ENCODE measurements at places on chromosomes 2 and 18.
A peak's percentile ranks its signal among the peaks of the same experiment; 100 is the strongest.

DNA sequence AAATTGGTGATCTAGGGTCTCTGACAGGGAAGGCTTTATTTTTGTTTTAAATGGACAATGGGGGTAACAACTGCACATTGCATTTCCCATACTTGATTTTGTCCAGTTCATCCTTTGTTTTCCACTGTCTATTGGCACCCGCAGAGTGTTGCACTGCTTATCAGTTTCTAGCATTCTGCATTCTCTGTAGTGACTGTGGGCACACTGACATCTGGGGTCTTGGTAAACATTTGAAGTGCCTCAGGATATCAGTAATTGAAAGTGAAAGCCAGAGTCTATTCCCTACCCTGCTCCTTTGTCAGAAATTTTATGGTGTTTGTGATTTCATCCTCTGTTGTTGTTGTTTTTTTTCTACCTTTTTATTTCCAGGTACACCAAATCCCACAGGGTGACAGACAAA is 132.1 kb upstream of the EPC2 start:
- no peak for DNase-seq

GRCh38 chr2:873027-873426 is 77.6 kb upstream of the SNTG2 start:
- no peak for DNase-seq

DNA sequence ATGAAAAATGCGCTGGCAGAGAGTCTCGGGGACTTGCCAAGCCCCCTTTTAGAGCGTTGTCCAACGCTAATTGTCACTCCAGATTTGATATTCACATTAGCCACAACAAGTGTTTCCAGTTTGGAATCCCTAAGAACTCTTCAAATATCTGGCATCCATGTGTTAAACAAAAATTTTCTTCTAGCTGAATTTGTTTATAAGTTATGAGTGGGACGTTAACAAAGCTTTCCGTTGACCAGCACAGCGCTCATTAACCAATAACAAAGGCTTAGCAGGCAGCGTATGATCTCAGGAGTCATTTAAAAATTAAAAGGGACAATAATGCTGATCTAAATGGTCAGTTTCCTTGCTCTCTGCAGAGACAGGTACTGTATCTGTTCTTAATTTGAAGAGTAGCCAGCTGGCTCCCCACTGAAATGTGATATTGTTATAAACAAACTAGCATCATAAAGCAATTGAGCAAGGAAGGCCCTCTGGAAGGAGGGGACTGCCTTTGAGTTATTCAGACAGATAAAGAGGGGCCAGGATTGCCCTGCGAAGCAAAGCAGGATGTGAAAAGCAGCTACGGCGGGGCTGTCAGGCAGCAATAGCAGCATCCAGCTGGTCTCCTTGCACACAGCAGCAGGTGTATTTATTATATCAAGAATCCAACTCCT is 337.2 kb upstream of the SALL3 start:
- peak; percentile 92 for DNase-seq

GRCh38 chr2:177731384-177731783 is 338.8 kb downstream of the AGPS start:
- DNase-seq: no peak

DNA sequence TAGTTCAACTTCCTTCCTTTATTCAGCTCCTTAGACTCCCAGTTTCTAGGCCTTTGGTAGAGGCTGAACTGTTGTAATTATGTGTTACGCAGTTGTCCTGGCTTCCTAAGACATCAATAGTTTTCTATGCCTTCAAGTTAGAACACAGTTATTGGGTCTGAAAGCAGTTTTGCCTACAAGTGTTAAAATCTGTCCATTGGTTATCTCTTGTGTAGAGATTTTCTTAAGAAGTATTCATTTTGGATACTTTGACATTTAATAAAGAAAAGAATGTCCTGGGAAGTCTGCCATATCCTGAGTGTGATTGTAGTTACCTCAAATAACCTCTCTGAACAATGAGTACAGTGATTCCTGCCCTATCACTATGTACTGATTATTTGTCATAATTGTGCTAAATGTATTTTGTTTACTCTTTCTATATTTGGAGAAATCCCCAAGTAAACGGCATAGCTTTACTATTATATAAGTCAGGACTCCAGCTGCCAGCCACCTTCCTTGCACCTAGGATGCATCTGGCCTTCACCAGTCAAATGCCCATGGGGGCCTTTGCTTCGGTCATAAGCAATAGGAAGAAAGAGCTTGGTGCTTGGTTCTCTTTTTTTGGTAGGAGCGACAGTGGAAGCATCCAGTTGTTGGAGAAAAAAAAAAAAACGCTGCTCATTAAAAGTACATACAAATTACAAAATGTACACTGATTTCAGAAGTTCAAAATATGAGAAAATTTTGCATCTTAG is 449.5 kb upstream of the PKDCC start:
- DNase-seq: no peak

DNA sequence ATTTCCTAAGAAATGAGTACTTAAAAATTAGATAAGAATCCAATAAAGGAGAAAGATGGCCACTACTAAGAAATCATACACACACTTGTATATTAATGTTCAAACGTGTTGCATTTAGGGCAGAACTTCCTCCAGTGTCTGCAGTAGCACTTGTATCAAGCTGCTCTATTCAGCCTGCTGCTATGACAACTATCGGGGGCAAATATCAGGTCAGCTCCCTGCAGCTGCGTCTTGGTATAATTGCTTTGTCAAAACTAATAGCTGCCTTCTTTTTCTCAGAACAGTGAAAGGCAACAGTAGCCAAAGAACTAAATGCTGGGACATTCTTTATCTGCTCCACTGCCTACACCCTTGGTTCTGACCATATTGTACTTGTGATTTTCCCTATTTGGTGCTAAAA is 300.7 kb downstream of the NOL4 start:
- peak; percentile 91 for DNase-seq

- peak; percentile 36 for DNase-seq
Observed at GRCh38 chr2:190344276-190344827, 963 bp downstream of the INPP1 start.

GRCh38 chr2:139645617-139646016 is 865.4 kb upstream of the NXPH2 start:
- no peak for DNase-seq

DNA sequence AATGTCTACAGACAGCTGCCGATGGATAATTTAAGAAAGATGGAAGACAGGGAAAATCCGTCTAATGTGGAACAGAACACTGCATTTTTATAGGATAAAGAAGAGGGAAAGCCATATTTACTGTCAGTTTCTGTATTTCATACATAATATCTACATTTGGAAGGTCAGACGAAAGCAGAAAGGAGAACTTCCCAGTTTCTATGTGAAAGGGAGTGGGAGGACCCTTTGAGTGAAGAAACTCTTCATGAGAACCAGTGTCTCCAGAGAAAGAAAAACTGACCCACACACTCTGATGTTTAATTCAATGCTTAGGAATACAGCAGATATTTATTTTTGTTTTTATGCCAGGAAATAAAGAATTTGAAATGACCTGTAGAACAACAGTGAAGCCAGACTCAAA is 127.2 kb downstream of the CALCRL start:
- DNase-seq: no peak

DNA sequence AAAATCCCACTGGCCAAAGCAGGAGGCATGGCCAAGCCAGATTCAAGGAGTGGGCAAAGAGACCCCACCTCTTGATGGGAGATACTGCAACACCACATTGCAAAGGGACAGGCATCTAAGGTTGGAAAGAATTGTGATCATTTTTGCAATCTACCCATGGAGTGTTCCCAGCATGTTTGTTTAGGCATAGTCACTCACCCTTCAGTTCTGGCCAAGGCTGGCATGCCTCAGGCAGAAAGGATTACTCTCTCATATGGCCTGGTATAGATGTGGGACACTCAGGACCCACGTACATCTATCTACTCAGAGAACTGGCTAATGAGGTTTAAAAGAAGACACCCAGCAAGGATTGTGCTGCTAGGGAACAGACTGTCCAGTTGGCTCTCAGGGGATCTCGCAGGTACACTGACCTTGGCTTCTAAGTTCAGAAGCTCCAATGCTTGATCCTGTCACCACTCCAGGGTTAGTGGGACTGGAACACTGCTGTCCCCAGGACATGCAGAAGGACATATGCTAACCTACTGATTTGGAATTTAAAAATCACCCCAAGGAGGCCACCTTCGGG is 183.7 kb downstream of the KLHL29 start:
- DNase-seq: no peak

- no peak for DNase-seq
Observed at GRCh38 chr2:161975062-161975812, 98.8 kb downstream of the DPP4 start.

- no peak for DNase-seq
Observed at GRCh38 chr2:174171686-174172445, 76.5 kb downstream of the OLA1 start.

DNA sequence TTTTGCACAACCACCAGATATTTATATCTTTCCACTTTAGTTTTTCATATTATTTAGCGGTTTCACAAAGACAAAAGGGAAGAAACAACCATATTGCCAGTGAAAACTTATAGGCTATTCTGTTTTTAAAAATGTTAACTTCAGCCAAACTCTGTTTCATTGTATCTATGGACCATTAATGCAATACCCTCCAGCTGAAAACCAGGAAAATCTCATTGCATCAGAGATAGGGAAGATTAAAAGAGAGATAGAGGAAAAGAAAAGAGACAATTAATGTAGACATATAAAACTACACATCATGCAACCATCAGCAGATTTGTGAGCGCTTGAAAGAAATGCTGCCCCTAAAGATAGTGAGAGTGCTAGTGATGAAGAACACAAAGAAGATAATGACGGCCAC is 970.2 kb downstream of the ERBB4 start:
- DNase-seq: no peak

GRCh38 chr2:149656996-149657395 is 69.4 kb upstream of the MMADHC start:
- no peak for DNase-seq

- no peak for DNase-seq
Observed at GRCh38 chr2:134287323-134287722, 33.5 kb downstream of the MGAT5 start.

DNA sequence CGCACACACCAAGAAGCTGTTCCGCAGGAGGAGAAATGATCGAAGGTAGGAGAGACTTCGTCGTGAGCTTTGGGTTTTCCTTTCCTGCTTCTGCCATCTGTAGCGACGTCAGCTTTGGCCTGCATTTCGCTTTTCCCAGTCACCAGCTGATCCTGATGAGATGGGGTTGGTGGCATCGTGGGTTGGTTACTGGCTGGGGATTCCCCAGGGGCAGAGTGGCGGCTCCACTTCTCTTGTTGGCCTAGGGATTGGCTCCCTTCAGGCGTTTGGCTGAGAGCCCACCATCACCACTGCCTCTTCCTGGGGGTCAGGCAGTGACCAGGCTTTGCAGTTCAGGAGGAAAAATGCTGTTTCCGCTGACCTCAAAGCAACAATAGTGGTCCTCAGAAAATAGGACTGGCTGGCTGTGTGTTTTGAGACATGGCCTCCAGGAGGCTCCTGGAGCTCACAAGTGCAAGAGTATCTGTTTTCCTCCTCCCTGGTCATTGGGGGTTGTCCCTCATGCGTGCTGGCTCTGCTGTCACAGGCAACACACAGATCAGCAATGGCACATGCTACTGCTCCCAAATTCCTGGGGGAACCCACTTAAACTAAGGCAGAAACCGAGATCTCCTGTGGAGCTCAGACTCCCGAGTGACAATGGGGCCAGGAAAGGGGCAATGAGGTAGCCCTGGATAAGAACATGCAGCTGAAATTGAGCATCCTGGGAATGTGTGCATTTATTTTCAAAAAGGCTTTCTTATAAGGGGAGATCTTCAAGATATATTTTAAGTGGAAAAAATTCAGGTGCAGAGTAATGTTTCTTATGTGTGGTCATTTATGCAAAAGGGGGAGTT is 173.0 kb downstream of the CTIF start:
- peak; percentile 34 for DNase-seq

- DNase-seq: no peak
Observed at GRCh38 chr2:240602266-240603050, 15.9 kb downstream of the CAPN10 start.

- no peak for DNase-seq
Observed at GRCh38 chr2:156891609-156892008, 365.9 kb upstream of the GALNT5 start.

- peak; percentile 34 for DNase-seq
Observed at GRCh38 chr2:222318712-222319585, 20.2 kb upstream of the PAX3 start.

- DNase-seq: no peak
Observed at GRCh38 chr2:217735899-217736298, 266.9 kb downstream of the TNS1 start.

- DNase-seq: peak; percentile 27
Observed at GRCh38 chr2:75728614-75729419, 18.1 kb upstream of the GCFC2 start.

- no peak for DNase-seq
Observed at GRCh38 chr2:46160326-46160725, 136.9 kb upstream of the EPAS1 start.

DNA sequence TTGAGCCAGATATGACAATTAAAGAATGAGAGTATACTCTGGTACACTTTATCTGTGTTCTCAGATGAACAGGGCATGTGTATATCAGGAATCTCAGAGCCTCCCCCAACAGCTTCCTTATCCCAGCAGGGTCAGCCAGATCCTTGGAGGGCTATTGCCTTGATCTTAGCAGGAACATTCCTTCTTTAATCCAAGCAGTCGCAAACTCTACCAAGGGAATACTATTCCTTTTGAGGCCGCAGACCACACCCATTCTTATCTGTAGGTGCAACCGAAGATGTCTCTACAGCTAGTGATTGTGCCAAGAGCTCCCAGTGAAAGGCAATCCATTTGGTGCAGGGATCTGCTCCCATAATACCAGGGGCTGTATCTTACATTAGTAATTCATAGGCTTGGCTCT is 118.3 kb upstream of the DOK6 start:
- no peak for DNase-seq

DNA sequence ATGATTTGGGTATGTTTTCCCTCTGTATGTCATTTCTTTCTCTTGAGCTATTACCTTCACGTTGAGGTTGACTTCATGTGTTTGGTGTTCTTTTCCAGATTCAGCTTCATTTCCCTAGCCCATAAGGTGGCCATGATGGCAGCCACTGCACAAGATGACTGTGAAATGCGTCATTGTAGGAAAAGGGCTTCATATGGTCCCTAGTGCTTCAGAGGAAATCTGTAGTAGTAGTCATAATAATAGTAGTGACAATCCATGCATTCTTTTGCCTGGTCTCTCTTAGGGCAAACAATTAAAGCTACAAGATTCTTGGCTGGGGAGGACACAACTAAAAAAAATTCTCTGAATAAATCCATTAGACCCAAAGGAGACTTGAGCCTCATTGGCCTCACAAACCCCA is 28.4 kb downstream of the AOX1 start:
- no peak for DNase-seq

DNA sequence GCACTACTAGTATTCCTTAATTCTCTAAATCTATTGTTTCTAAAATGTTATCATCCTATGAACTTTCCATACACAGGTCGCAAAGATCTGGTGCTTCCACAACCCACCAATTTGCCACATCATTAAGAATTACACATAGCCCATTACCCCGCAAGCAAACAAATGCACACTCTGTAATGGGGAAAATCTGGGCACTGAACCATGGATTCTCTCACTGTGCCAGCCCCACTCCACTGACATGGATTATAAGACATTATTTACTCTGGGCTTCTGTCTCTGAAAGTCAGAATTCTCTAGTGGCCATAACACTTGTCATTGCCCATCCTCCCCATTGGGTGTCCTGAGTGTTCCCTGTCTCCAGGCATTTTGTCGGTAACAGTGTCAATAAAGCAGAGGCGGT is 537.1 kb downstream of the EPHA4 start:
- DNase-seq: peak; percentile 35

Data from NCI-H1417 (cell line).